Activated CD8-positive, alpha-beta memory T cell treated with anti-CD3 and anti-CD28 coated beads for 4 hours (primary cell): ENCODE measurements at places on chromosomes 13 and 19.

- no peak for DNase-seq
Measured at GRCh38 chr13:98254513-98254912, 77.4 kb upstream of the RNF113B start.

GRCh38 chr13:99948907-99949678, 22.5 kb downstream of the ZIC5 start:
- DNase-seq: no peak

GRCh38 chr19:29673451-29674371, 8.4 kb downstream of the PLEKHF1 start:
- no peak for DNase-seq

GRCh38 chr19:23415561-23416191, 20.4 kb upstream of the ZNF91 start:
- no peak for DNase-seq

GRCh38 chr19:50563597-50563996, 4.6 kb downstream of the LRRC4B start:
- no peak for DNase-seq

DNA sequence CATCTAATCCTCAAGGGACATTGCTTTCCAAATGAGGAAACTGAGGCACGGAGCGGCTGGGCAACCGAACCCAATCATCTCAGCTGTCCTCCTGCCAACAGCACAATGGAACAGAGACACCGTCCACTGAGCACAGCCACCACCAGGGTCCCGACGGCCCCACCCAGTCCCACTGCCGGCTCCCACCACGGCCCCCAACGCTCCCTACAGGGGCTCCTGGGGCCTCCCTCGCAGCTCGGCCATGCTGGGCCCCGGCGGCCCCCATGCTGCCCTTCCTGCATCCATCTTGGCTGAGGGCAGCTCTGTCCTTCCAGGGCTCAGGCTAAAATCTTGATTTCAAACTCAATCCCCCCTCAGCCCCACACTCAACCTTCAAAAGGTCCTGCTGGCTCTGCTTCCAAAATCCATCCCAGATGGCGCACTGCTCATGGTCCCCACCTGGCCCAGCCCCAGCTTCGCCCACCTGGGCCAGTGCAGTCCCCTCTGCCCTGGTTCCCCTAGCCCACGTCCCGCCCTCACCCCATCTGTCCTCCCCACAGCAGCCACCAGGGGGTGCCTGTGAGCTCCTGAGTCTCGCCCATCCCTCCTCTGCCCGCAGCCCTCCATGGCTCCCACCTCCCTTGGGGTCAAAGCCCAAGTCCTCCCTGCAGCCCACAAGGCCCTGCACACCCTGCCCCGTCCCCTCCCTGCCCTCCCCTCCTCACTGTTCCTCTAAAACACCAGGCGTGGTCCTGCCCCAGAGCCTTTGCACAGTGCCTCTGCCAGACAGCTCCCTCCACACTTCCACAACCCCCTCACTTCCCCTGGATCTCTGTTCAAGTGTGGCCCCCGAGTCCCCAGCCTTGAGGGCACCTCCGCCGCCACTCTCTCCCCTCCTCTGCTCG, 7.9 kb downstream of the PIP5K1C start:
- DNase-seq: no peak

DNA sequence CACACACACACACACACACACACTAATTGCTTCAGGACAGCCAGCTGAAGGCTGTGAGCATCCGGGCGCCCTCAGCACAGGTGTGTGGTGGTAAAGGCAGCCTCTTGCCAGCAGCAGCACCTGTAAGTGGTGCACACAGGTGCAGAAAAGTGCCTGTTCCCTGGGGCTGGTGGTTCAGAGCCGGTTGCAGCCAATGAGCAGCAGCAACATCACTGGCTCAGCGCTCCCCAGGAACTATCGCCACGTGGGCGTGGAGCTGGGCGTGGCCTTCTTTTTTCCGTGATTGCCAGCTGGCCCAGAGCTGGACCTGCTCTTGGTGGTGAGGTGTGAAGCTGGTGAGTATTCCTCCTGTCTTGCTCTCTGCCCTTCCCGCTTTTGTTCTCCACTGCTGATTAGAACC, at the start of gene NLRP5:
Gene NLRP5, plus strand, starts transcription at position 289 of the 400 bp plus-strand sequence.
- DNase-seq: no peak

GRCh38 chr13:97124915-97125809, 97.0 kb upstream of the MBNL2 start:
- DNase-seq: no peak

- no peak for DNase-seq
Measured at GRCh38 chr13:50140153-50140552, 124.9 kb downstream of the KCNRG start.

DNA sequence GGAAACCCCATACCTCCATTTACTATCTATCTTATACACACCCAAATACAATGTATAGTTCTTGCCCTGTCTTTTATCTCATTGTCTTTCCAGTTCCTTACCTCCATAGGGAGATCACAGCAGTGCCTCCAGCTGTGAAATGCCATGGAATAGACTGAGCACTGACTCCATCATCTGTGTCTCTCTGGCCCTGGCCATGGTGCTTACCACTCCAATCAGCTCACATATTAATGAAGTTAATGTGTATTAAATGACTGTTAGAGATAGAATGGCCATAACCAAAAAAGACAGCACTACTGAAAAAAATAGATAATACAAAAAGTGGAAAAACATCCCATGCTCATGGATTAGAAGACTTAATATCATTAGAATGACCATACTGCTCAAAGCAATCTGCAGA, 240.4 kb upstream of the SOX21 start:
- no peak for DNase-seq

DNA sequence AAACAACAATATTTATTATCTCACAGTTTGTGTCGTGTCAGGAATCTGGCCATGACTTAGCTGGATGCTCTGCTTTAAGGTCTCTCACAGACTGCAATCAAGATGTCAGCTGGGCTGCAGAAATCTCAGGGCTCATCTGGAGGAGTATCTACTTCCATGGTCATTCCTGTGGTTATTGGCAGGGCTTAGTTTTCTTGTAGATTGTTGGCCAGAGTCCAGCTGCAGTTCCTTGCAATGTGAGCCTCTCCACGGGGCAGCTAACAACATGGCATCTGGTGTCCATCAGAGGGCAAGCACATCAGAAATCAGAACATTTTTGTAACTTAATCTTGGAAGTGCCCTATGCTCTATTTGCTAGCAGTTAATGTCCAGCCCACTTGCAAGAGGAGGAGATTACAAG, 45.7 kb upstream of the TDRD3 start:
- DNase-seq: no peak

GRCh38 chr19:35862528-35862927, 5.8 kb downstream of the KIRREL2 start:
- DNase-seq: no peak

GRCh38 chr13:99154064-99154463, 46.6 kb upstream of the UBAC2 start:
- DNase-seq: no peak

- DNase-seq: no peak
Measured at GRCh38 chr13:28538932-28539331, 44.0 kb upstream of the FLT1 start.

GRCh38 chr13:51814825-51815650, 11.1 kb upstream of the DHRS12 start:
- peak; percentile 56 for DNase-seq

- DNase-seq: no peak
Measured at GRCh38 chr13:52127783-52128702, 830 bp downstream of the NEK5 start.

- peak; percentile 1 for DNase-seq
Measured at GRCh38 chr13:49791315-49791710, 1.2 kb downstream of the KPNA3 start.

DNA sequence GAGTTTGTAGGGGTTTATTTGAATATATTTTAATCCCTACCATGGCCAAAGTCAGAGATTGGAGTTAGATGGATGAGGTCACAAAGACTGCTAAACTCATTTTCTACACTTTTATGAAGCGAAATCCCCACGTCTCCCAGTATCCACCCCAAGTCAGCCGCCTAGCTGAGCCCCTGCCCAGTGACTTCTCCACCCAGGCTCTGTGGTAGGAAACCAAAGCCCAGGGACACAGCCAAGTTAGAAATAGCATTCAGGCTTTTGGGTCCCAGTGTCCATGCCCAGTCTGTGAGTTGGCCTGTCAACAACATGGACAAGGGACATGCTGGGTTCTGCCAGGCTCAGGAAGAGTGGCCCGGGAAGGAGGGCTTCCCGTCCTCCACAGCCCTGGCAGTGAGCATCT, 474.0 kb downstream of the FOXO1 start:
- DNase-seq: no peak

DNA sequence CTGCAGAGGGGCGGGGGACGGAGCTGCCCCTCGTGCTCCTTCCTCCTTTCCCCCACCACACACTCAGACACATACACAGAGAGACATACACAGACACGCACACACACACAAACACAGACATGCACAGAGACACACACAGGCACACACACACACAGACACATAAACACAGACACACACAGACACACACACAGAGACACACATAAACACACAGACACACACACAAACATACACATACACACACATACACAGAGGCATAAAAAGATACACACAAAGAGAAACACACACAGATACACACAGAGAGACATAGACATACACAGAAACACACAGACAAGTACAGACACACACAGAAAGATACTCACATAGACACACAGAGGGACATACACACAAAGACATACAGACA, 136.0 kb downstream of the UQCRFS1 start:
- no peak for DNase-seq

- DNase-seq: no peak
Measured at GRCh38 chr19:8615024-8615423, 4.5 kb upstream of the ADAMTS10 start.

GRCh38 chr13:112066624-112067004, 335 bp upstream of the SOX1 start:
- DNase-seq: peak; percentile 16

DNA sequence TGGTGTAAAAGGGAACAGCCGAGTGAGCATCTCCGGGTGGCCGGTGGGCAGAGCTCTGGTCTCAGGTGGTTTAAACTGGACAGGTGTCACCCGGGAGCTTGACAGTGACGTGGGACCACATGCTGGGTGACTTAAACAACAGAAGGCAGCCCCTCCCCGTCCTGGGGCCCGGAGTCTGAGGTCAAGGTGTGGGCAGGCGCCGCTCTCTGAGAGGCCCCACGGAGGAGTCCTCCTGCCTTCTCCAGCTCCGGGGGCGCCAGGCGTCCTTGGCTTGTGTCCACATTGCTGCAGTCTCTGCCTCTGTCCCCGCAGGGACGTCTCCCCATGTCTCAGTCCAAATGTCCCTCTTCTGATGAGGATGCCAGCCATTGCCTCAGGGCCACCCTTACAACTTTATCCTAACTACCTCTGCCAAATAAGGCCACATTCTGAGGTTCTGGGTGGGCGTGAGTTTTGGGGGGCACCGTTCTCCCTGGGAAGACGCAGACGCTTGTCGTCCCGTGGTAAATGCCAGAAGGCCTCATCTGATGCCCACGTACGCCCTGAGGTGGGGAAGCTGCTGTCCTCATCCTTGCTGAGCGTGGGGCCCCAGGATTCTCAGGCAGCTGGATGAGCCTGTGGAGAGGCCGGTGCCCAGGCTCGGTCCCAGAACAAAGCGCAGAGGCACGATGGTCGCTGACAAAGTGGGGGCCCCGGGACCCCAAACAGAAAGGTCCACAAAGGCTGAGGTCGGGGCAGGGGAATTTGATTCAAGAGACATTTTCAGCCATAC, 12.9 kb downstream of the GZMM start:
- DNase-seq: no peak
